ENCODE measurements at places on chromosomes 13 and 19.
A peak's percentile ranks its signal among the peaks of the same experiment; 100 is the strongest.

- no peak for DNase-seq
These were observed 39.2 kb downstream of the TNFRSF19 start for GRCh38 chr13:23609414-23609760.

DNA sequence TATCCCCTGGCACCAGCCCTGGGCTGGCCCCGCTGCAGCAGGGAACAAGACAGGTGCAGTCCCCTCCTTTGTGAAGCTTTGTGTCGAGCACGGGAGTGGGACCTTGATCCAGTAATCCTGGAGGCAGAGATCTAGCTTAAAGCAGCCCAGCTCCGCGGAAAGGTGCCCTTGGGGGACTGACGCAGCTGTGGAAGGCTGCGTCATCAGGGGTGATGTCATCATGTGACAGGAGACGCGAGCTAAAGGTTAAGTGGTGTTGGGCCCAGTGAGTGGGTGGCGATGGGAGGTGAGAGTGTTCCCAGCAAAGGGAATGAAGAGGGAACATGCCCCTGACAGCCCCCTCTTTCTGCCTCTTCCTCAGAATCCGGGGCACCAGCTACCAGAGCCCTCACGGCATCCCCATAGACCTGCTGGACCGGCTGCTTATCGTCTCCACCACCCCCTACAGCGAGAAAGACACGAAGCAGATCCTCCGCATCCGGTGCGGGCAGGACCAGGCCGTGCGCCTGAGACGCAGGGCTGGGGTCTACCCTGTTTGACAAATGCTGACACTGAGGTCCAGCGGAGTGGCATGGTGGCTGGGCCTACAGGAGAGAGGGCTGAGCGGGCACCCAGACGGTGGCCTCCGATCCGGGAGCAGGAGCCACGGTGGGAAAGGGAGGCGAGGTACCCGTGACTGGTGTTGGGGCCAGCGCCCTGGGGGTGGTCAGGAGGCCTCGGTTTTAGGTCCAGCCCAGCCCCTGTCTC, 2.6 kb downstream of the LHB start:
- DNase-seq: no peak

GRCh38 chr13:77185721-77186120, 141.2 kb downstream of the MYCBP2 start:
- DNase-seq: no peak

DNA sequence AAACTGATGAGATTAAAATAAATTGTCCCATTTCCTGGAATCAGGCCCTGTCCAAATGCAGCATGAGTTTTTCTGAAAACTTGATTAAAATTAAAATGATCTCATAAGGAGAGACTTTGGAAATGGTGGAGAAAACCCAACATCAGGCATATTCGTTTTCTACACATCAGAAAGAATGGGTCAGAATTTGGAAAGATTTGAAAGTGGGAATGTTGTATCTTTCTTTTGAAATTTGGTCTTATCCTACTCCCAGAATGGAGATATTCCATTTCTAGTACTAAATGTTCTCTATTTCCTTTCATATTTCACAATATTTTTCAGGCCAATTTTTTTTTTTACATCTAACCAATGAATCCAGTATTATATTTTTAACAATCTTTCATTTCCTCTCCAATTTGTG, 223.9 kb upstream of the RXFP2 start:
- DNase-seq: no peak

DNA sequence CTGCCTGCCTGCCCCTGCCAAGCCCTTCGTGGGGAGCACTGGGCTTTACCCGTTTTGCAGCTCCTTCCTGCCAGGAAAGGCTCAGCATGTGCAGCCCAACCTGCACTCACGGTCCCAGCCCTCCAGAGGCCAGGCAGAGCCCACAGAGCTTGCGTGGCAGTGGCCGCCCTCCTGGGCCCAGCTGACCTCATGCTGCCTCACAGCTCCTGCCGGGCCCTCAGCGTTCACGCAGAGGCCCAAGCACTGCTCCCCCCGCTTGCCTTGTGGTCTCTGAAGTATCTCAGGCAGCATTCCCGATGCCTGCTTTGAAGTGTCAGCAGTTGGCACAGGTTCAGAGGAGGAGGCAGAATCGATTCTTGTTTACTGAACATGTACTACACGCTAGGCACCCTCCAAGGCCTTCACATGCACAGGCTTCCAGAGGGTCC, 32.5 kb downstream of the CAPN12 start:
- DNase-seq: no peak

DNA sequence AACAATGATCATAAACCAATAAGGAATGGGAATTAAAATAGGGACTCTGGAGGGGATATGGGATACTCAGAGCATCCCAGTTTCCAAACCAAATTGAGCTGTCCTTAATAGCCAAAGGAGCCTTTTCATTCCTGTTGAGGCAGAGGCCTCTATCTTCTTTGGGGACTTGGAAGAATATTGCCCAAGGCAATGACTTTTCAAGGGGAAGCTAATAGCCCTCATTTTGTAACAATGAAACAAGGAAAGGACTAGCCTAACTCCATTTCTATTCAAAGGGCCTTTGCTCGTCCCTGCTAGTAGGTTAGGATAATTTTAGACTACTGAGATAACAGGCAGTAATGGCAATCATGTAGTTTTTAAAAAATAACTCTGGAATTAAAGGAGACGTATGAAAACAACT, 789.8 kb upstream of the SLITRK5 start:
- DNase-seq: no peak

- DNase-seq: no peak
These were observed 22.6 kb downstream of the SMIM24 start for GRCh38 chr19:3457528-3458228.

DNA sequence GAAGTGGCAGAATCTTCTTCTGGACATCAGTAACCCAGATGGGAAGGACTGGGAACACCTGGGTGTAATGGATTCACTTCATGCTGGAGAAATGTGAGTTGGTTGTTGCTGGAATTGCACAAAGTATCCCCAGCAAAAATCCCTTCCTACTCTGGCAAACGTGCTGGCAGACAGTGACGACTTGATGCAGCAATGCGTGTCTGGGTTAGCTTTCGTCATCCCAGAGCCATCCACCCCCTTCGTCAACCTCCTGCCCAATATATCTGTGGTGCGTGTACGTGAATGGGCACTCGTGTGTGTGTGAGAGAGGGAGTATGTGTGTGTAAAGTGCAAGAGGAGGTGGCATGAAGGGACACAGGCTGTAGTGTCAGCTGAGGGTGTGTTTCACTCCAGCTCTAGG, 70.9 kb downstream of the TM9SF2 start:
- no peak for DNase-seq

DNA sequence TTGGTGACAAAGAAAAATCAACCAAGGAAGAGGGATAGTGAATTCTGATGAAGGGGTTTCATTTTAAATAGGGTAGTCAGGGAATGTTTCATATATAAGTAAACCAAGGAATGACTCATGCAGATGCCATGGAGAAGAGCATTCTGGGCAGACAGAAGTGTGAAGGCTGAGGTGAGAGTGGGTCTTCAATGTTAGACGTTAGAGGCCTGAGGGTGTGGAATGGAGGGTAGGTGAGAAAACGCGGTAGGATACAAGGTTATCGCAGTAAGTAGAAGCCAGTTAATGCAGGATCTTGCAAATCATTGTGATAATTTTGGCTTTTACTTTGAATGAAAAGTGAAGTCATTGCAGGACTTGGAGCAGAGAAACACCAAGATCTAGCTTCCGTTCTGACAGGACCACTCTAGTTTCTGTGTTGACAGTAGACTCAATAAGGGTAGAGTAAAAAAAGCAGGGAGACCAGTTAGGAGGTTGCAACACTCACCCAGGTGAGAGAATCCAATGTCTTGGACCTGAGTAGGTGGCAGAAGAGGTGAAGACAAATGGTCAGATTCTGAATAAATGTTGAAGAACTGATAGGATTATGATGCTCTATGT, 225.2 kb upstream of the TMTC4 start:
- DNase-seq: no peak

GRCh38 chr13:98405107-98405571, 171.8 kb downstream of the STK24 start:
- peak; percentile 24 for DNase-seq

DNA sequence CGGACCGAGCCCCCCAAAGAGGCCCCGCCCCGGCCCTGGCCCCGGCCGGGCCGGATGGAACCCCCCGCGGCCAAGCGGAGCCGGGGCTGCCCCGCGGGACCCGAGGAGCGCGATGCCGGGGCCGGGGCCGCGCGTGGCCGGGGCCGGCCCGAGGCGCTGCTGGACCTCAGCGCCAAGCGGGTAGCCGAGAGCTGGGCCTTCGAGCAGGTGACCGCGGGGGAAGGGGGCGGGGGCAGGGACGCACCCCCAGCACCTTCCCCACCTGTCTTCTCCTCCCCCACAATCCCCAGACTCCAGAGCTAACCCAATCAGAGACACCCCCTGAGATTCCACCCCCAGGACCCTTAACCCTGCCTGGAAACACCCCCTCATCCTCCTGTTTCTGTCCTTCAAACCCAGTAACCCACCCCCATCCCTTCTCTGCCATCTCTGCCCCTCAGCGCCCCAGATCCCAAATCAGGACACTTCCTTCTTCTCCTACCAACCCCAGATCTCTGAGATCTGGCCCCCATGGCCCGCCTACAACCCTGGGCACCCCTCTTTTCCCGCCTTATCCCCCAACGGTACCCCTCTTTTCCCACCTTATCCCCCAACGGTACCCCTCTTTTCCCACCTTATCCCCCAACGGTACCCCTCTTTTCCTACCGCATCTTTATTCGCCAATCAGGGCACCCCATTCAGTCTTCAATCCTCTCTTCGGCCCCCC, 505 bp downstream of the ZSWIM4 start:
- DNase-seq: no peak

DNA sequence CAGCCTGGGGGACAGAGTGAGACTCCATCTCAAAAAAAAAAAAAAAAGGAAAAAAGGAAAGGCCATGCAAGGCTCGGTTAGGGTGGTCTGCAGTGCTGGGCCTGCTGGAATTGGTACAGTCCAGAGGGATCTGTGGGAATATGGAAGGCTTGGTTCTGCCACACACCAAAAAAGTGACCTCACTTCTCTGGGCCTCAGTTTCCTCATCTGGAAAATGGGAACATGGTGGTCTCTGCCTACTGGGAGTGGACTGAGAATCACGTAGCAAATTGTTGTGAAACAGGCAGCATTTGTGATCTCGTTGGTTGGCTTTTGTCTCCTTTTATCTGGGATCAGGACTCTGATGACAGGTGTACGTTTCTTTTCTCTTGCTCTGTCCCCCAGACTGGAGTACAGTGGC, 7.5 kb downstream of the DNM2 start:
- no peak for DNase-seq

GRCh38 chr19:48724796-48725753, 5.5 kb upstream of the MAMSTR start:
- peak; percentile 94 for DNase-seq

DNA sequence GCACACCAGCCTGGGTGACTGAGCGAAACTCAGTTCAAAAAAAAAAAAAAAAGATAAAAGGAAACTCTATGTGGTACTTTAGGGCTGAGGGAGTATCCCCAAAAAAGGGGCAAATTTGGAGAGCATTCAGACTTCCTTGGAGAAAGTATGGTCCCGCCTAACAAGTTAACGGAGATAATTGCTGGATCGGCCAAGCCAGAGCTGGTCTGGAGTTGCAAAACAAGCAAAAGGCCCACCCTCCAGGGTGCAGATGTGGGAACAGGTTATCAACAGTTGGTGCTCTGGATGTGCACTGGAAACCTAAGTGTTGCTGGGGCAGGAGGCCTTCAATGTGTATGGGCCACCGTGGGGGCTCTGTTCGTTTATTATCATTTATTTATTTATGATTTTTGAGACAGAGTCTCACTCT, 2.8 kb downstream of the IQCN start:
- DNase-seq: peak; percentile 53

DNA sequence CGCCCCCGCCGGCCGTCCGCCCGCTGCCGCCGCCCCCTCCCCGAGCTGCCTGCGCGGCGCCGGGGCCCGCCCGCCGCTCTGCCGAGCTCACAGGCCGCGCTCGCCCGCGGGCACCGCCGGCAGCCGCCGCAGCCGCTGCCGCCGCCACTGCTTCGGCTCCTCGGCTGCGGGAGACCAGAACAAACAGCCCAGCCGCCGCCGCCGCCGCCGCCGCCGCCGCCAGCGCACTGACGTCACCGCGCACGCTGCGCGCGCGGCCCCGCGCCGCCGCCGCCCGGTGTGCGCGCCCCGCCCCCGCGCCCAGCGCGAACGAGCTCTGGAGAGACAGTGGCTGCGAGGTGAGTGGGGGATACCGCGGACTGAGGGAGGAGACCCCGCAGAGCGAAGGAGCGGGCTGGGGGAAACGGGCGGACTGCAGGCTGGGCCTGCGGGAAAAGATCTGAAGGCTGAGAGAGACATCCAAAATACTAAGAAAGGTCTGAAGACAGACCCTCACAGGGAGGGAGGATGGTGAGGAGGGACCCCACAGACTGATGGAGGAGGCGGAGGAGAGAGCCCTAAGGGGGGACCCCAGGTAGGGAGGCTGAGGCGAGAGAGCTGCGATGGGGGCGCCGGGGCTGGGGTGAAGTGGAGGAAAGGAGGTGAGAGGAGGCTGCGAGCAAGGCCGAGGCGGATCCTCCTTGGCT, at the start of gene BRD4:
Gene BRD4 (minus strand): TSS at position 229 of the 686 bp plus-strand sequence. CDS start 59,440 bp downstream, outside the sequence.
- peak; percentile 75 for DNase-seq

- no peak for DNase-seq
These were observed 407 bp downstream of the RAB3A start for GRCh38 chr19:18203408-18203862.

- DNase-seq: no peak
These were observed 26.0 kb upstream of the RANBP3 start for GRCh38 chr19:6003976-6004375.

GRCh38 chr13:95480791-95481780, 71.4 kb upstream of the CLDN10 start:
- DNase-seq: no peak

DNA sequence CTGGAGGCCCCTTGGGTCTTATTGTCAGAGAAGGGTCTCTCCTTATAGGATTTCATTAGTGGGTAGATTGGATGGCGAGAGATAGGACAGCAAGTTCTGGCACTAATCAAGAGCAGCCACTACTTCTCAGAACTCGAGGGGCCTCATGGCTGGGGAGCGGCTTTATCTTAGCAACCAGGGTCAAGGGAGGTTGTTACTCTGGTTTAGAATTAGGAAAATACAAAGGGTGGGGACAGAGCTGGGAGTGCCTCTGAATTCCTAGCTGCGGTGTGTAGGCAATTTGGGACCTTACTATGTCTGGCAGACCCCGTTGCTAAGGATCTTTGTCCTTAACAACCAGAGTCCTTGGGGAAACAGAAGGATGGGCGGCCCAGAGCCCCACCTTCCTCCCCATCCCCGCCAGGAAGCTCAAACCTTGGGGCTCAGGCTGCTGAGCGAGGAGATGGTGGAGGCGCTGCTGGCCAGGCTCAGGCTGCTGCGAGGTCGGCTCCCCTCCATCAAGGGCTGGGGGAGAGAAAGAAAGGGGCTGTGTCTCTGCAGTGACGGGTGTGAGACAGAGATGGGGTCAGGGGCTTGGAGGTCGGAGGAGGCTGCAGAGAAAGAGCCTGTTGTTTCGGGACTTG, 1.2 kb downstream of the PLEKHA4 start:
- DNase-seq: no peak

GRCh38 chr13:43132257-43132656, 108.9 kb downstream of the DNAJC15 start:
- peak; percentile 8 for DNase-seq

GRCh38 chr13:71045101-71045500, 821.9 kb downstream of the DACH1 start:
- DNase-seq: no peak

Data from NAMALWA (cell line).